ENCODE measurements at places on chromosomes 7 and 10.
A peak's percentile ranks its signal among the peaks of the same experiment; 100 is the strongest.

- DNase-seq, result peak; percentile 75
Measured at GRCh38 chr7:2956526-2957368, 86.9 kb downstream of the CARD11 start.

- peak; percentile 56 for DNase-seq
Measured at GRCh38 chr7:71613313-71613712, 481.4 kb downstream of the GALNT17 start.

DNA sequence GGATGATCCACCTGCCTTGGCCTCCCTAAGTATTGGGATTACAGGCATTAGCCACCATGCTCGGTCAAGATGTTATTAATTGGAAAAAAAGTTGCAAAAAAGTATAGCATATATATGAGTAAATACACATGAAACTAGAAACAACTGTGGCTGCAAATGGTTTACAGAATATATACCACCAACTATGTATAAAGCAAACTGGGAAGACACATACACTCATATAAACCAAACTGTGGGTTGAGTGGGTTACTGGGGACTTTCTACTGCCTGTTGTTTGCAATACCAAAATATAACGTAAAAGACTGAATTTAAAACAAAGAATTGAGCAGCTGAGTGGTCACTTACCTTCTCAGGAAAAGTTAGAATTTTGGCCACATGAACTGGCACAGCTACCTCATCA lies 8.1 kb downstream of the POLR3A start:
- DNase-seq, result no peak

GRCh38 chr10:30791197-30791611 lies 161.7 kb upstream of the LYZL2 start:
- no peak for DNase-seq

DNA sequence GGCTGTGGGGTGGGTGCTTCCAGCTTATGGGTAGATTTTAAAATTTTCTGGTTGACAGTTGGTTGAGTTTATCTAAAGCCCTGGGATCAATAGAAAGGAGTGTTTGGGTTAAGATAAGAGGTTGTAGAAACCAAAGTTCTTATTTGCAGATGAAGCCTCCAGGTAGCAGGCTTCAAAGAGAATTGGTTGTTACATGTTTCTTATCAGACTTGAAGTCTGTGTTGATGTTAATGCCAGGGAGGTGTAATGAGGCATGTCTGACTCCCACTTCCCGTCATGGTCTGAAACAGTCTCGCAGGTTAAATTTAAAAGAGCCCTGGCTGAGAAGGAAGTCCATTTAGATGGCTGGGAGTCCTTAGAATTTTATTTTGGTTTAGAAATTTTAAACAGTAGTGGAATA lies 165.2 kb upstream of the TMEM72 start:
- DNase-seq, result no peak

DNA sequence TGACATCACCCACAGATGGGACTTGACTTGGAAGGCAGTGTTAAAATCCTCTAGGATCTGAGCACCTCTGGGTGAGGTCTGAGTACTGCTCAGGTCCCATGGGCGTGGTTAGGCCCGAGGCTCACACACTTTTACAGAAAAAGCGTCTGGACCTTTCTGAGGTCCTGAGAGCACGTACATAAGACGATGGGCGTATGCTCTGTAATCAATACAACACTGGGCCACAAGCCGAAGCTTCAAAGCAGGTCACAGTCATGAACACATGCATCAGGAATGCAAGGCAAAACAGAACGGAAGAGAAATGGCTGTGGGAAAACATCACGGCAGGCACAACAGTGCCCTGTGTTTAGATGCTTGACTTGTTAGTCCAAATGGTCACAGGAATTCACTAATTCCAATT lies 112.2 kb downstream of the LARP4B start:
- DNase-seq, result peak; percentile 74
